Mucosa of gallbladder (tissue), 1 donor: ENCODE measurements at places on chromosomes 3 and 15. TPM values are rescaled to one million over a fixed set of nuclear protein-coding genes. Genes with fewer than 3 reads are reported as not detected.

LIPH gene
- 34.0 TPM for total RNA-seq

CIDEC gene
- total RNA-seq = 5.0 TPM

LRRN1 gene
- 33.0 TPM for total RNA-seq

SNX22 gene
- total RNA-seq = 1.0 TPM

DNA sequence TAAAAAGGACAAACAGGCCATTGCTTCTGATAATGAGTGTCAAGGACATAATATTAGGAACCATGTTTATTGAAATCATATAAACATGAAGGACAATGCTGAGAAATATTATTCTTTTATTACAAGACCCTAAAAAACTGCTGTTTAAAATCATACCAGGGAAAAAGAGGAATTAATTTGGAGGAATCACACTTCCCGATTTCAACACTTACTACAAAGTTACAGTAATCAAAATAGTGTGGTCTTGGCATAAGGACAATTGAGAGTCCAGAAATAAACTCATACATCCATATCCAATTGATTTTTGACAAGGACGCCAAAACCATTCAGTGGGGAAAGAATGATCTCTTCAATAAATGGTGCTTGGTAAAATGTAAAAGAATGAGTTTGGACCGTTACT, 13.0 kb downstream of the CYP1A1 start:
- DNase-seq = no peak

KBTBD8 gene
- total RNA-seq = 3.7 TPM

CMSS1 gene
- total RNA-seq = 18.2 TPM

DNA sequence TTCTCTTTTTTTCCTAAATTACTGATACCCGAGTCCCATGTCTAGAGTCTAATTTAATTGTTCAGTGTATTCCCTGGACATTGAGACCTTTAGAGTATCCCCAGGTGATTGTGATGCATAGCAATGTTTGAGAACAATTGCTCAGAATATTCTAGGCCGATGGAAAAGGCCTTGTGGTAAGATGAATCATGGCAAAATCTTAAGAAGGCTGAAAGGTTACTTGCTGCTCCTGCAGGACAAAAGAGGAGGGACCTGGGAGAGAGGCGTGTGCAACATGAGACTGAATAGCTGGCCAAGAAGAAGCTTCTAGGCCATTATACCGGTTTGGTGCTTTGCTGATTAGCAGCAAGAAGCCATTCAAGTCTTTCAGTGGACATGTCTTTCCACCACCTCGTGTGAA, 256.6 kb downstream of the ROBO2 start:
- DNase-seq = no peak

- DNase-seq = no peak
These were observed 205.9 kb upstream of the CDIN1 start for GRCh38 chr15:36373550-36373949.

ANAPC13 gene
- total RNA-seq = 53.6 TPM

GADL1 gene
- not detected for total RNA-seq

SNTN gene
- total RNA-seq = not detected
